Activated B cell treated with CpG ODN at 0.5 μM for 24 hours (primary cell): ENCODE measurements at places on chromosomes 4 and X. TPM values are rescaled to one million over a fixed set of nuclear protein-coding genes. Genes with fewer than 3 reads are reported as not detected.

- no peaks in the 10 kb centered on the region for H3K4me1 ChIP-seq
- DNase-seq = no peak
- H3K36me3 ChIP-seq = no peaks in the 10 kb centered on the region
- H3K27ac ChIP-seq = no peak overlapping the region
- no peak overlapping the region for H3K4me3 ChIP-seq
Measured at GRCh38 chr4:65508168-65508567, 162.1 kb downstream of the EPHA5 start.

- DNase-seq = no peak
- H3K4me3 ChIP-seq = no peak overlapping the region
- no peak overlapping the region for H3K27ac ChIP-seq
- H3K36me3 ChIP-seq = no peaks in the 10 kb centered on the region
Measured at GRCh38 chr4:153778383-153778782, 10.5 kb downstream of the SFRP2 start.

- H3K36me3 ChIP-seq = no peaks in the 10 kb centered on the region
- no peak overlapping the region for H3K4me3 ChIP-seq
- DNase-seq = no peak
- H3K27me3 ChIP-seq = no peaks in the 10 kb centered on the region
Measured at GRCh38 chr4:132218406-132218805, 930.7 kb upstream of the PCDH10 start.

GRCh38 chrX:107970073-107970472 is 12.1 kb downstream of the TEX13B start:
- no peaks in the 10 kb centered on the region for H3K36me3 ChIP-seq
- H3K27ac ChIP-seq = no peak overlapping the region
- H3K4me1 ChIP-seq = no peaks in the 10 kb centered on the region
- DNase-seq = no peak

- no peak overlapping the region for H3K4me3 ChIP-seq
- H3K4me1 ChIP-seq = no peaks in the 10 kb centered on the region
- DNase-seq = no peak
- peaks cover 4% of the 10 kb centered on the region for H3K27me3 ChIP-seq
- H3K27ac ChIP-seq = no peak overlapping the region
Measured at GRCh38 chrX:11739776-11740175, 18.3 kb upstream of the MSL3 start.

GRCh38 chrX:9335251-9335650 is 129.6 kb upstream of the TBL1X start:
- no peaks in the 10 kb centered on the region for H3K27me3 ChIP-seq
- no peak for DNase-seq
- no peaks in the 10 kb centered on the region for H3K36me3 ChIP-seq
- H3K27ac ChIP-seq = no peak overlapping the region
- H3K4me1 ChIP-seq = peaks cover 11% of the 10 kb centered on the region
- H3K4me3 ChIP-seq = no peak overlapping the region

The ZFP42 gene
- total RNA-seq = not detected in 2 replicates

The APLN gene
- total RNA-seq = not detected in 2 replicates

The ITM2A gene
- total RNA-seq = 9.3 and 13.3 TPM in 2 replicates

The MXRA5 gene
- not detected in 2 replicates for total RNA-seq
